AG09309 (cell line): ENCODE measurements at places on chromosomes 16 and 17.

DNA sequence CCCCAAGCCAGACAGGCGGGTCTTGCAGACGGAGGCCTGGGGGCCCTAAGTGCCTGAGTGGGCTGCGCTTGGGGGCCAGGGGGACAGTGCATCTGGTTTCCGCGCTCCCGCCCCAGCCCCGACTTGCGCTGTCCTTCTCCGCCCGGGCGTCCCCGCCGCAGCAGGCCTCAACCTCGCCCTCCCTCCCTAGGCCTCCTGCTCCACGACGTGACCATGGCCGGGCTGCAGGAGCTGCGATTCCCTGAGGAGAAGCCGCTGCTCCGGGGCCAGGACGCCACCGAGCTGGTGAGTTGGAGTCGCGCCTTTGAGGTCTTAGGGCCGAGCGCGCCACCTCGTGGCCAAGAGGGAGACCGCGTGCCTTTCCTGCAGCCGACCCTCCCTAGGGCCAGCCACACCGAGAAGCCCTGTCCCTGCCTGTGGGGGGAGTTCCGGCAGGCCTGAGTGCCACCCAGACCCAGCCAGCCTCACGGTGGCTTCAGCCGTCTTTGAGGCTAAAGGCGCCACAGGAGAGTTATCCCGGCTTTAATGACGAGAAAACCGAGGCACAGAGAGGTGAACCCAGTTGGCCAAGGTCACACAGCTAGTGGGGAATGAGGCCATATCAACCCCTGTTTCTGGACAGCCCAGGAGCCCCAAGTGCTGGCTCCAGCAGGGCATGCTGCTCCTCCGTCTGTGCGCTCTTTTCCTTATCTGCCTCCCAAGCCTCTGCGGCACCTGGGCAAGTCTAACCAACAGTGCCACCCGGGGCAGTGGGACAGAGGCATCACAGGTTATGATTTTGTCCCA, 12.2 kb upstream of the NDRG4 start:
- DNase-seq: no peak

DNA sequence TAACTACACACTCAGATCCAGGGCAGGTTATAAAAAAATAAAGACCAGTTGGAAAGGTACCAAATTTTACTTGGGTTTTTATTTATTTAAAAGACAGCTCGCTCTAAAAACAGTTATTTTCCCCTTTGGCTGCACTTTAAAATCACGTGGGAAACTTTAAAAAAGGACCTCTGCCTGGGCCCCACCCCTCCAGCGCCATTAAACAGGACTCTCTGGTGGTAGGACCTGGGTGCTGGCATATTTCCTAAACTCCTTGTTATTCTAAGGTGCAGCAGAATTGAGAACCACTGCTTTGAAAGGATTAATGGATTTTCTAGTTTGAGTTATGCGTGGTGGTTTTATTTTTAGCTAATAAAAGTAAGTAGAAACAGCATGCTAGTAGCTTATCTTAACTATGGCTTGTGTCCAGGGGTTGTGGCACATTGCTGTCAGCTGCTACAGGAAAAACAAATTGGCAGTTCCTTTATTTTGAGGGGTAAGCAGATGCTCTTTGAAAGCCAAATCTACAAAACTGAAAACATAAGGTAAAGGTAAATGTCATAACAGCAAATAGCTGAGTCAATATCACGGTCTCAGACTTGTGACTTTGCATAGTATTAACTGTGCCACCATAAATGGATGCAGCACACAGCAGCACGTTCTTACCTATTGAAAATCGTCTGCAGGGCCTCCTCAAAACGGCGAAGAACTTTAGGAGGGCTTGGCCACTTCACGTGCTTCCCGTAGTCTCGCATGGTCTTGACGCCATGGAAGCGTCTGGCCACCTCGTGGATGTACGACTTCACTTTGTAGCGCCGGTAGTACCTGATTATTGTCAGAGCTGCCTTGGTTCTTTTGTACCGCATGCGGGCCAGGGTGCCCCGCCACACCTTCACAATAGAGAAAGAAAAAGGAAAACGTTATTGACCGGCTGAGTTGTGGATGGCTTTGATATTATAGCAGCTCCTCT, 172.0 kb downstream of the CDK5R1 start:
- no peak for DNase-seq

DNA sequence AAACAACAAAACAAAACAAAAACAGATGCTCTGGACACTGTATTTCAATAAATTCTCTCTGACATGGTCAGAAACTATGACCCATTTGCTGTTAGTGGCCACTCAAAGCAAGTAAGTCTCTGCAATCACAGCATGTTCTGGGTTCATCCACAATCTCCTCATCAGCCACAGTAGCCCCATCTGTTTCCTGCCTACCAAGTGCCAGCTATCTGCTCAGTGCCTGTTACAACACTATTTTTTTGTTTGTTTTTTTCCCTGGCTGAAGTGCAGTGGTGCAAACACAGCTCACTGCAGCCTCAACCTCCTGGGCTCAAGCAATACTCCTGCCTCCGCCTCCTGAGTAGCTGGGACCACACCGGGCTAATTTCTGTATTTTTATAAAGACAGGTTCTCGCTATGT, 137.9 kb downstream of the SOX9 start:
- no peak for DNase-seq

GRCh38 chr17:81002409-81003361, 11.0 kb downstream of the CHMP6 start:
- no peak for DNase-seq

GRCh38 chr16:79318143-79318899, 282.2 kb downstream of the MAF start:
- no peak for DNase-seq

GRCh38 chr17:45923511-45924268, 29.3 kb downstream of the MAPT start:
- peak; percentile 39 for DNase-seq

DNA sequence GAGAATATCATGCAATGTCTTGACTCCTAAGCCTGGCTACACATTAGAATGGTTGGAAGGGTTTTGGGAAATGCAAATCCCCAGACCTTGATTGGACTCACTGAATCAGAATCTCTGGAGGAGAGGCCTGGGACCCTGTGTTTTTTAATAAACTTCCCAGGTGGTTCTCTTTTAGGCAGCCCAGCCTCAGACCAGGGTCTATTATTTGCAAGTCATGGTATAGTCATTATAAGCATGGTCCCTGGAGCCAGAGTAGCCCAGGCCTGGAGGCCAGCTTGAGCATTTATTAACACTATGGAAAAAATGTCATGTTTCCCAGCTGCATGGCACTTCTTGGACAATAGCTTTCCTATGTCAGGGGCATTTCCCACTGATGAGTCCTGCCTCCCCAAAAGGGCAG, 266.9 kb downstream of the NPIPA8 start:
- DNase-seq: no peak

DNA sequence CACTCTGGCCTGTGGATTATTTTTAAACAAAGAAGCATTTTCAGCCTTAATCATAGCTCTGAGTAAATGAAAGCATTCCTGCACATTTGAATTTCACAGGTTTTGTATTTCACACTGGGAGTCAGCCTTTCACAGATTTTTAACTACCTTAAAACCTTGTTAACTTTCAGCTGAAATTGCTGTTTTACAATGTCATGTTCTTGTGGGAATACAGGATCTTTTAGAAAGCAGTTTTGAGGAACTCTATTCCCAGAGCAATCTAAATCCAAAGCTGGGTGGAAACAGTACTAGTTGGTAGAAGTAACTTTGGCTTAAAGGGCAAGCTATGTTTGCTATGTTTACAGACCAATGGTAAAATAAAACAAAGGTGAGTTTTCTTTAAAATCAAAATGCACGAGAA, 600.6 kb downstream of the KCNJ2 start:
- DNase-seq: no peak

DNA sequence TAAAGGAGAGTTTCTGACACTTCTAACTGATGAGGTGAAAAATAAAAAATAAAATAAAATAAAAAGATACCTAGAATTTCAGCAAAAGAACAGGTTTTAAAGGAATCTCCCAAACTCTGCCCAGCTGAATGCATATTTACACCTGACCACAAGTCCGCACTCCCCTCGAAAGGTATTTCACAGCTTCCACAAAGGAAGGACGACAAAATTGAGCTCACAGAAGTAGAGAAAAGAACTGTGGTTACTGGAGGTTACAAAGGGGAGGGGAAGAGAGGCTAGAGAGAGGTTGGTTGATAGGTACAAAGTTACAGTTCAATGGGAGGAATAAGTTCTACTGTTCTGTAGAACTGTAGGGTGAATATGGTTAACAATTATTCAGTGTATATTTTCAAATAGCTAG, 5.0 kb downstream of the LITAF start:
- no peak for DNase-seq

DNA sequence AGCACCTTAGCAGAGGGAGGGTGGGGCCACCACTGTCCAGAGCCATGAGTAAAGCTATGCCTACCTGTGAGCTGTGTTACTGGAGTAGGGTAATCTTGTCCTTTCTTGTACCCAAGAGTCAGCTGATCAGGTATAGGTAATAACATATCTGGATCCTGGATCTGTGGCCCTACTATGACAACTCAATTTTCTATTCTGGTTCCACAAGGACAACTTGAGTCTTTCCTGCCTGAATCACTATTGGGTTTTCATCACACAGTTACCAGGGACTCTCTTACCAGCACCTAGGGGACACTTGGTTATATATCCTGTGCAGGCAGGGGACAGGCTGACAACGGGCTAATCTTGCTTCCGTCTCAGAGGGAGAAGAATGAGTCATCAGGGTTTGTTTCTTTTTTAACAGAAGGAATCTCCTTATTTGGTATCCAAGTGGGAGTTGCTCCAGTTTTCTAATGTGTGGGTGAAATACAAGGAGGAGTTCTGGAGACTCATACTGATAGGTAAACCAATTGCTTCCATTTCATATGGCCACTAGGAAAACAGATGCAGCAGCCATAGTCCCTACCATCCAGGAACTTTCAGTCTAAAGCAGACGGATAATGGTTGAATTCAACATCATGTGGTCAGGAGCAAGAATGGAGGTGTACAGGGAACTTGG, 6.8 kb downstream of the ZNF267 start:
- DNase-seq: no peak

DNA sequence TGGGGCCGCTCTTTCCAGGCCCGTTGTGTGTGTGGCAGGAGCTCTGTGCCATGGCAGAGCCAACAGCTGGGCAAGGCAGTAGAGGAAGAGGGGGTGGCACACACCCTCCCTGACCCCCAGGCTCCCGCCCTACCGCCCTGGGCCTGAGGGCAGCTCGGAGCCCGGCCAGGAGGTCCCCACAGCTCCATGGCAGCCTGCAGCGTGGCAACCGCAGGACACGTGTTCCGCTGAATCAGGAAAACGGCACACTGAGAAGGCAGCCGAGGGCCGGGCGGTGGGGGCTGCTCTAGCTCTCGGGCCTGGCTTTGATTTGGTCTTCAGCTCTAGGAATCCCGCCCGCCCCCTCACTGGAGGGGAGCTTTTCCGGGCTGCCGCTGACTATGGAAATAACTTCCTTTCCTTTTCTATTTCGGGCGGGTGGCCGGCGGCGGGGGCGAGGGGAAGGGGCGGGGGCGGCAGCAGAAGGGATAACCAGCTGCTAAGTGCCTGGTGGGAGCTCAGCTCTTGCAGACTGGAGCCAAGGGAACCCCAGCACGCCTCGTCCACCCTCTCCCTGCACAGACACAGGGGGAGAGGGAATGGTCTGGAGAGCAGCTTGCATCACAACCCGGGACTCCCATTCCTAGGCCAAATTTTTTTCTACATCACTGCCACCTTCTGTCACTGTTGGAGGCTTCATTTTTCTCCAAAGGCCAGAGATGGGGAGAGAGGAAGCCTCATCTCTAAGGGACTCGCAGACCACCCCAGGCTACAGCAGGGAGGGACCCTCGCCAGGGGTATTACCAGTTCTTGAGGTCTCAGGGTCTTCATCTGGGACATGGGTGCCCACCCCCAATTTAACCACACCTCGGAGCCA, 24.8 kb upstream of the MRPS23 start:
- peak; percentile 75 for DNase-seq

DNA sequence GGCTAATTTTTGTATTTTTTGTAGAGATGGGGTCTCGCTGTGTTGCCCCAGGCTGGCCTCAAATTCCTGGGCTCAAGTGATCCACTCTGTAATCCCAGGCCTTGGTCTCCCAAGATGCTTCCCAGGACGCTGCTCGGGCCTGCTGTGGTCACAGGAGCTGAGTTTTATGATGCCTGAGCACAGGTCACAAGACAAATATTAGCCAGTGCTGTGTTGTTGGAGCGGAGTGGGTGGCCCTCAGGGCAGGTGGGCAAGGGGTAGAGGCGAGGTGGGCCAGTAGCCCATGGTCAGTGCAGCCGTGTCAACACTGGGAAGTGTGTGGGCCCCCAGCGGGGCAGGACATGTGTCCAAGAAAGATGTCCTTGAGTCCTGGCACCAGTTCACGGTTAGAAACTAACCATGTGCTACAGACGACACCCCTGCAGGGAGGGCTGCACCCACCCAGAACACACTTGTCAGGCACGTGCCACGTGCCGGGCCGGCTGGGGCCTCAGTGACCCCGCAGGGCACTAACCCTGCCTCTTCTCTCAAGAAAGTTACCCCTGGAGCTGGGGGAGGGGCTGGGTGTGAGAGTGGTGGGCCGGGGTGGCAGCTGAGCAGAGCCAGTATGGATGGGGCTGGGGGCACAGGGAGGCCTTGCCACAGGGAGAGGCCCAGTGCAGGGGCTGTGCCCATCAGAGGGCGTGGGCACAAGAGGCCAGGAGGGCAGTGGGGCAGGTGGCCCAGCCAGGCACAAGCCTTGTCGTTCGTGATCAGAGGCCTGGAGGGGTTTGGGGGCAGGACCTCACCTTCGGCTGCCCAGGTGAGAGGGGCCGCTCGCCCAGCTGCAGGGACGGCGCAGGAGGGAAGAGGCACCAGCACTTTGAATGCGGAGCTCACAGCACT, 103.1 kb upstream of the CHMP6 start:
- DNase-seq: no peak

DNA sequence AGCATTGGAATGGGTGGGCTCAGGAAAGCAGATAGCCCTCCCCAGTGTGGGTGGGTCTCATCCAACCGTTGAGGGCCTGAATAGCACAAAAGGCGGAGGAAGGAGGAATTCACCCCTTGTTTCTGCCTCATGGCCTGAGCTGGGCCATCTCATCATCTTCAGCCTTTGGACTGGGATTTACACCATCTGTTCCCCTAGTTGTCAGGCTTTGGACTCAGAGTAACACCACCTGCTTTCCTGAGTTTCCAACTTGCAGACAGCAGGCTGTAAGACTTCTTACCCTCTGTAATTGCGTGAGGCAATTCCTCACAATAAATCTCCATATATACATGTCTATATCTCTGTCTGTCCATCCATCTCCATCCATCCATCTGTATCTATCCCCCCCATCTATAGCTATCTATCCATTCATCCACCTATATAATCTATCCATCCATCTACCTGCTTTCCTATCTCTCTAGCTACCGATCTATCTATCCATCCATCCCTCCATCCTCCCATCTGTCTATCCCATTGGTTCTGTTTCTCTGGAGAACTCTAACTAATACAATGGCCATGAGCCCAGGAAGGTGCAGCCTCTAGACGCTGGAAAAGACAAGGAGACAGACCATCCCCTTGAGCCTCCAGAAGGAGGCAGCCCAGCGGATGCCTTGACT, 21.3 kb downstream of the DNAH17 start:
- no peak for DNase-seq

GRCh38 chr16:67383284-67383683, 10.0 kb downstream of the TPPP3 start:
- no peak for DNase-seq

DNA sequence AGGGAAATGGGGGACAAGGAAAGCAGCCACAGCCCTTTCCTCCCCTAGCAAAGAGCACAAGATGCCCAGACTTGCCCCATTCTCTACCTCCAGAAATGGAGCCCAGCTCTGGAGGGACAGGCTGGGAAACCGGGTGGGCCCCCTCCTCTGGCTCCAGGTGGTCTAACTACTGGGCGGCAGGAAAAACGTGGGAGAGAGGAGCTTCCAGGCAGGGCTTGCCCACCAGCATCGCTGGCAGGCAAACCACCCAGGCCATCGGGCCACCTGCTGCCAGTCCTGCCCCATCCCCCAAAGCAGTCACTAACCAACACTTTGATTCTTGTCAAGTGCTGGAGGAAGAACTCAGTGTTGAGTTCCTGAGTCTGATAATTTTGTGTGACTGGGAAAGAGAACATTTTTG, 15.6 kb downstream of the ANKS3 start:
- DNase-seq: no peak
